Activated CD4-positive, alpha-beta memory T cell treated with anti-CD3 and anti-CD28 coated beads, Interleukin-2, amount 10 ng/mL, durations not matched to agents 7 days and 5 days (primary cell): ENCODE measurements at places on chromosomes 3 and 15. TPM values are rescaled to one million over a fixed set of nuclear protein-coding genes. Genes with fewer than 3 reads are reported as not detected.

The MKRN2 gene
- total RNA-seq, result 24.2 TPM

The SLC24A5 gene
- not detected for total RNA-seq

The COL6A5 gene
- total RNA-seq, result 0.05 TPM

The LMAN1L gene
- 0.48 TPM for total RNA-seq

The REC114 gene
- not detected for total RNA-seq

The HESX1 gene
- total RNA-seq, result 0.98 TPM

The ETFA gene
- 109 TPM for total RNA-seq
